Mammary epithelial cell (primary cell): ENCODE measurements at places on chromosomes 1 and 21. TPM values are rescaled to one million over a fixed set of nuclear protein-coding genes. Genes with fewer than 3 reads are reported as not detected.
A peak's percentile ranks its signal among the peaks of the same experiment; 100 is the strongest.

PDPN gene
- total RNA-seq: 33.7 TPM

FAAH gene
- total RNA-seq: 14.7 TPM

DNA sequence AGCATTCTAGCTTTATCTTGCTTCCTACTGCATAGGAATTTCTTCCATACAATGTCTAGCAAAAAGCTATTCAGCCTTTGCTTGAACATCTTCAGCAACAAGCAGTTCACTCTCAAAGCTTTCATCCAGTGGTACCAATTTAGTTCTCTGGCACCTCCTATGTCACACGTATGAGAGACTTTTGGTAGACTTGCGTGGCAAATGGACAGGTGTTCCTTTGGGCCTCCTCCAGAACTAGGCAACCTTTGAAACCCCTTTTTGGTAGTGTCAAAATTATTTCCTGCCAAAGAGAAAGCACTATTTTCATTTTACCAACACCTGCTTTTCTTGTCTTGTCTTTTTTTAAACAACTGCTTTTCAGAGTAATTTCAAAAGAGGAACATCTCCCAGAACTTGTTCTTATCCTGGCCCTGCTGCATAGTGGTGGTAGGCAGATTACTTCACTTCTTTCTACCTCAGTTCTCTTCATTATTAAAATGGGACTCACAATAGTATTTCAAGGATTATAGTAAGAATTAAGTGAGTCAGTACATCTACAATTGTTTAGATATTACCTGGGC is 122.4 kb downstream of the MAST2 start:
- DNase-seq: no peak

GRCh38 chr1:186927884-186928283 is 99.1 kb downstream of the PLA2G4A start:
- peak; percentile 9 for DNase-seq

- no peak for DNase-seq
Observed at GRCh38 chr1:9347095-9347850, 54.6 kb downstream of the SPSB1 start.

TDRD10 gene
- total RNA-seq: not detected in 2 replicates

C8A gene
- not detected in 2 replicates for total RNA-seq

GRCh38 chr1:24606621-24607020 is 36.5 kb upstream of the SRRM1 start:
- no peak for DNase-seq

CNIH4 gene
- total RNA-seq: 82.2 TPM

DNA sequence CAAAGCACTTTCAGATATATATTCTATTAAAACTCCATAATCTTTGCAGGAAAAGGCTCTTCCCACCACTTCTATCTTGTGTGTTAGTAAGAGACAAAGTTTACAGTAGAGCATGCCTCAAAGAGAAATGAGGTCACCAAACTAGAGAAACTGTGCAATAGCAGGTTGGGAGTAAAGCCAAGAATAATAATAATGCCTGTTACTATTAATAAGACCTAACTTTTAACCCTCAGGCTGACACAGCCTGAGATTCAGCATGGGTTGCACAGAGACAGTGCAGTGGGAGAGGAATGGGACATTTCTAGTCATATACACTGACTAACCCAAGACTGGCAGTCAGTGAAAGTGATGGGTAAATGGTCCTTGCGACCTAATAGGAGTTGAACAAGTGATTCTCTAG is 320.2 kb upstream of the NFIA start:
- peak; percentile 22 for DNase-seq

SLC16A4 gene
- 198 TPM for total RNA-seq

FCER1G gene
- 0.50 TPM for total RNA-seq

DNA sequence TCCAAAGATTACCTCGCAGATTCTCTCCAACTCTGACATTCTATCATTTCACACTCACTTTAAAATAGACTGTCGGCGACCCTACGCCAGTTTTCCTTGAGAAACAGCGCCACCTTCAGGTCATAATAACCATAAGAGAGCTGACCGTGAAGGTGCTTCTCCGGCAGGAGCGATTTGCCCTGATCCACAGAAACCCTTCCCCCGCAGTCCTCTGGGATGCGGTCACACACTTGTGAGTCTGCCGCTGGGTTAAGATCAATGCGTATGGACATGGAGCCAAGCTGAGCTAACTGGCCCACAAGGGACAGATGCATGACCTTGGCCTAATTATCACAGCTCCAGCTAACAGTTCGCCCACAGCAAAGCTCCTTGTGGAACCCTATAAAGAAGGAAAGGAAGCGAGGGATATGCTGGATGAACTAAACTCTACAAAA is 32.8 kb upstream of the IFNAR2 start:
- peak; percentile 35 for DNase-seq

- no peak for DNase-seq
Observed at GRCh38 chr1:150256554-150257341, 826 bp upstream of the CA14 start.

CD1E gene
- total RNA-seq: not detected in 2 replicates
